ENCODE measurements at places on chromosomes 1 and 21.

GRCh38 chr1:240090957-240091600 is 604 bp upstream of the FMN2 start:
- no peak for DNase-seq

- DNase-seq: peak; percentile 25
These were observed 232.1 kb downstream of the DUSP10 start for GRCh38 chr1:221509575-221510355.

DNA sequence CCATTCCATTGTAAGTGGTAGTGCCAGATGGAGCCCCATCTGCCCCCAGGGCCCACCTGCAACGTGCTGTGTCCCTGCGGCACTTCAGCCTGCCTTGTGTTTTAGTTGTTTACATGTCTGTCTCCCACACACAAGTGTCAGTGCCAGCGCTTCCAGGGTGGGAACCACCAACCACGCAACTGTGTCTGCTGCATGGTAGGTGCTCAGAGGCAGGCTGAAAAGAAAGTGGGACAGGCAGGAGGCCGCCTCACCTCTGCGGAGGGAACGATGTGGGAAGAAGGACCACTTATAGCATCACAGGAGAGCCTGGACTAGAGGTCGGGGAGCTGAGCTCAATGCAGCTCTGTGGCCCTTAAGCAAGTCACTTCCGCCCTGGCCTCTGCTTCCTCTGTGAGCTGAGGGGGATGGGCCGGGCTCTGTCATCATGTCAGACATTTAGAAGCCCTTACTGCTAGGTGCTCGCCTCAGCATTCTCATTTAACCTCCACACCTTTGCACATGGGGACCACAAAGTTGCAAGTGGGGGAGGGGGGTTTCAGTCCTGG is 17.9 kb downstream of the SLC9A1 start:
- DNase-seq: no peak

DNA sequence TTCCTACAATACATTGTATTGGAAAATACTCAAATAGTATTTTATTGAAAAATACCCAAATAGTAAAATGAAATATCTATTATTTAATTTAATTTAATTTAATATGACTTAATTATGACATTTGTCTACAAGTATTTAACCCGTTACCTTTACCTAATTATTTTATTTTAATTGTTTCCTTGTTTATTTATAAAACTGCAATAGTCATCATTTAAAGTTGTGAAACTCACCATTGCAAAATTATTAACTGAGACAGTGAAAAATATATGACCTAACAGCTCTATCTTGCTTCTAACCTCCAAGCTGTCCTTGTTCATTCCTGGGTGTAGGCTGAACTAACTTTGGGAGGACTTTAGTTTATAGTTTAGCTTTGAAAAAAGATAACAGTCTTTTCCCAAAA is 300.6 kb upstream of the POGK start:
- DNase-seq: no peak

DNA sequence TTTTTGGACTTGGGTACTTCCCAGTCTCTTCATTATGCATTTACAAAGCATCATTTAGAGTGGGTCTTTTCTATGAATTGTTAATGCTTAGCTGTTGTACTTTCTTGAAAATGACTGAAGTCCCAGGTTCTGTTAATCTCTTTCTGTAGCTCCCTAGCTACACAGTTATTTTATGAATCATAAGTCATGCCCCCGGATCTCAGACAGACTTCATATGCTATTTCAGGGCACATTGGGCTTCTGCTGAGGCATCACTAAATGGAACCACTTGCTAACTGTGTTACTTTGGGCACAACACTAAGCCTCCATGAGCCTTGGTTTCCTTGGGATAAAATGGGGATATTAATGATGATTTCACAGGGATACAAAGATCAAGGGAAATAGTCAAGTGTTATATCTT is 55.5 kb upstream of the RBM15 start:
- DNase-seq: peak; percentile 49

DNA sequence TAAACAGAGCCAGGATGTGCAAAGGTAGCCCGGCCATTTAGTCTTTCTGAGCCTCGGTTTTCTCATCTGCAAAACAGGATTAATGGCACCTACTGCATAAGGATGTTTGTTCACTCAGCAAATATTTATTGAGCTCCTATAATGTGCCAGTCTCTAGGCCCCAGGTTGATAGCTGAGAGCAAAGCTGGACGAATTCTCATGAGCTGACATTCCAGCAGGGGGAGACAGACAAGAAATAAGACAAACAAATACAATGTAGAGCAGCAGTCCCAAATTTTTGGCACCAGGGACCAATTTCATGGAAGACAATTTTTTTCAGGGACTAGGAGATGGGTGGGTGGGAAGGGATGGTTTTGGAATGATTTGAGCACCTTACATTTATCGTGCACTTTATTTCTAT is 74.3 kb upstream of the PAX7 start:
- DNase-seq: no peak

DNA sequence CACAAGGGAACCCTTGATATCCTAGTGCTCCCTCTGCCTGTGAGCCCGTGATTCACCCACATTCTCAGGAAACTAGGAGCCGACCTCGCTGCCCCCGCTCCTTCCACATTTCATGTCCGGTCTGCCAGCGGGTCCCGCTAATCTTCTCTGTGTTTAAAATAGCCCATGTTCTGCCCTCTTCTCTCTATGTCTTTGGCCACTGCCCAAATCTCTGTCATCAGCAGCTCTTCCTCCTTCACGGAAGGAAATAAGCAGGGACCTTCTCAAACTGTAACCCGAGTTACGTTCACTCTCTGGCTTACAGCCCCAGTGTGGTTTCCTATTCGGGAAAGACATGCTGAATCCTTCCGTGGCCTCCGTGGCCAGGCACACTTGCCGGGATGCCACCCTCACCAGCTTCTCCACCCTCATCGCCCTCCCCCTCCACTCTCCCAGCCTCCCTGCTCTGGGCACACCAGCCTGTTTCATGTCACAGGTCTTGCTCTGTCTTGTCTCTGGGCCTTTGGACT is 21.1 kb upstream of the UBXN10 start:
- DNase-seq: no peak

DNA sequence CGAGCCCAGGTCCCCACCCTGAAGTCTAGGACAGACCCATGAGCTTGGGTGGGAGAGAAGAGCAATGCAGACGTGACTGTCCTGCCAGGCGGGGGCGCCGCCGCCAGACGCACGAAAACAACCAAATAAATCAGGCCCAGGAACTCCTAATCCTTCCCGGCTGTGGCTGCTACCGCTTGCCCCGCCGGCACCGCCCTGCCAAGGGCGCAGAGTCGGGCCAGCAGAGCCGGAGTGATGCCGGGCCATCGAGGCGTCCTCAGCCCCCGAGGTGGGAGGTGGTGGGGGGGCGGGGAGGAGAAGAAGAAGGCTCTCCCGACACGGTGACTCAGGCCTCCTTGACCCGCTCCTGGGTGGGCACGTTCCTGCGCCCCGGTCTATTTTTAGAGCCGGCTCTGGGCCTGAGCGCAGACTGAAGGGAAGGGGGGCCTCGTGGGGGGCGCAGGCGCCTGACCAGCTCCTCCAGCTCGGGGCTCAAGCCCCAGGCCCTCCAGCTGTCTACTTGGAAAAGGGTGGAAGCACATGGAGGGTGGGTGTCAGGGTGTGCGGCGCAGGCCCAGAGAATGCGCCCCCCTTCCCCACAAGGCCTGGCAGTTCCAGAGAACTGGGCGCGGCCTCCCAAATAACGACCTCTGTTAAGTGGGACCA is 10.7 kb upstream of the COL16A1 start:
- no peak for DNase-seq

GRCh38 chr1:220420726-220421125 is 107.2 kb upstream of the MARK1 start:
- DNase-seq: no peak

DNA sequence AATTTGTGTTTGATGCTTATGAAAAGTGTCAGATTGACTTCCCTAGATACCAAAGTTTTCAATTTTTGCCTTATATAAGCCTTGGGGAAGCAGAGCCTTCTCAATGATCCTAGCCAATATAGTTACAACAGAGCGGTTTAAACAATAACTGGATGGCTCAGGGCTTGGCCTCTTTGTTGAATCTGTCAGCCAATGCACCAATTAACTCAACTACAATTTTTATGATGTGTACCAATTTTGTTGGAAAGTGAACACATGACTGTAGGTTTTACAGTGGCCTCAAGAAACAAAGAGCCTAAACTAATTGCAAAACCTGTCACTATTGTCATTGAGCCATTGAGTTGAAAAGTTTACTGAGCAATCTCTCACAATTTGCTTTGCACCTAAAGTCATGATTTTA is 71.6 kb upstream of the RGS18 start:
- no peak for DNase-seq

DNA sequence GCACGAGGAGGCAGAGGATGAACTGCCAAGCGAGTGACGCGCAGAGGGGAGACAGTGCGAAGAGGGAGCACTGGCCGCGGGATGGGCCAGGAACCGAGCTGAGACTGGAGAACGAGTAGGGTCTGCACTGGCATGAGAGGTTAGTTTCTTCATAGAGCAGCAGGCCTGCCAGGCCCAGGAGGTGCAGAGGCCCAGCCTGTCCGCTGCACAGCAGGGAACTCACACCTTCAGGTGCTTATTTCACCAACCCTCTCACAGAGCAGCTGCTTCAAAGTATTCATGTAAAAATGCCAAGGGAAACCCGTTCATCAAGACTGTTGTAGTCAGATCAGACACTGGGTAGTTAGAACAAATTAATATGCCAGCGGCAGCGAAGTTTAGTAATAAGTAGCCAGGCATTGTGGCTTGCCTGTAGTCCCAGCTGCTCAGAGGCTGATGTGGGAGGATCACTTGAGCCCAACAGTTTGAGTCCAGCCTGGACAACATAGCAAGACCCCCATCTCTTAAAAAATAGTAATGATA is 144.5 kb downstream of the SLC45A1 start:
- DNase-seq: no peak

DNA sequence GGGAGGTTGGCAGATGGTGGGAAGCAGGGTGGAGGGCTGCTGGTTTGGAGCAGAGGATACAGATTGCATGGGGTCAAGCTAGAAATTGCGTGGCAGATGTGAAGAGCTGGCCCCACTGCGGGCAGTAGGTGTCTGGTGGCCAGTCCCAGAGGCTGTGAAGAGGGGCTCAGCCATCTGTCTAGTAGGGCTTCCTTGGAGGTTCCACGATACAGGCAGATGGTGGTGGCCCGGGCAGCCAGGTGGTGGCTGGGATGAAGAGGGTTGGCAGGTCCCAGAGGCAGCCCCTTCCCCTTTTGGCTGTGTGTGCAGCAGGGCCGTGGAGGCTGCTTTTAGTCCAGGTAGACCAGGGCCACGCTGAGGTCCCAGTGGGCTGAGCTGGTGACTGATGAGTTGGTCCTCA is 16.6 kb downstream of the PSEN2 start:
- no peak for DNase-seq

GRCh38 chr1:93253516-93253915 is 73.0 kb downstream of the CCDC18 start:
- no peak for DNase-seq

GRCh38 chr1:225581186-225581585 is 71.7 kb downstream of the ENAH start:
- no peak for DNase-seq
